ENCODE measurements at places on chromosomes 11 and 22. TPM values are rescaled to one million over a fixed set of nuclear protein-coding genes. Genes with fewer than 3 reads are reported as not detected.

The LIPT2 gene
- 3.9 TPM for total RNA-seq

The CHRM1 gene
- not detected for total RNA-seq

The MS4A4A gene
- not detected for total RNA-seq

The CARD18 gene
- total RNA-seq = not detected

The NF2 gene
- total RNA-seq = 111 TPM

The CDC45 gene
- total RNA-seq = 55.8 TPM

The HPX gene
- total RNA-seq = not detected

The LRRC32 gene
- 23.9 TPM for total RNA-seq

The SEC14L3 gene
- not detected for total RNA-seq

The MRTFA gene
- 14.6 TPM for total RNA-seq

The EMID1 gene
- total RNA-seq = not detected

The PANX3 gene
- total RNA-seq = not detected

The BIK gene
- 1.1 TPM for total RNA-seq

The MED19 gene
- total RNA-seq = 19.8 TPM

The ASPHD2 gene
- 9.3 TPM for total RNA-seq

The NPAS4 gene
- total RNA-seq = not detected

The OR52N4 gene
- total RNA-seq = not detected

The PARVG gene
- 0.32 TPM for total RNA-seq

The SLC5A1 gene
- total RNA-seq = not detected

The DEUP1 gene
- not detected for total RNA-seq

The OR4D10 gene
- total RNA-seq = not detected

The DKK3 gene
- 223 TPM for total RNA-seq

The BMAL1 gene
- 6.2 TPM for total RNA-seq

The OR51B2 gene
- total RNA-seq = not detected

The DGCR6 gene
- 2.4 TPM for total RNA-seq

The MFRP gene
- 0.15 TPM for total RNA-seq

The NXPE2 gene
- not detected for total RNA-seq

The NTM gene
- total RNA-seq = 2.6 TPM

The ARVCF gene
- total RNA-seq = 59.1 TPM

The LMF2 gene
- 21.8 TPM for total RNA-seq

The PAMR1 gene
- 0.32 TPM for total RNA-seq

The TSPAN18 gene
- 5.9 TPM for total RNA-seq

The CDC42EP2 gene
- total RNA-seq = 20.8 TPM

The SPA17 gene
- 8.5 TPM for total RNA-seq

The TPBGL gene
- under 0.01 TPM for total RNA-seq

The GPR83 gene
- not detected for total RNA-seq

The TRIM49 gene
- not detected for total RNA-seq

The TYR gene
- not detected for total RNA-seq

The RIBC2 gene
- 1.4 TPM for total RNA-seq

The XKR3 gene
- total RNA-seq = not detected

The APOBEC3B gene
- total RNA-seq = 3.5 TPM

The IGF2 gene
- total RNA-seq = 1.5 TPM

The MRGPRX3 gene
- not detected for total RNA-seq

The MS4A8 gene
- total RNA-seq = not detected

The ABCC8 gene
- not detected for total RNA-seq

The CYTH4 gene
- total RNA-seq = not detected

All from epithelial cell of umbilical artery (primary cell).